ENCODE measurements at places on chromosomes 11 and 22.

GRCh38 chr11:102007567-102008437, 39.4 kb upstream of the CFAP300 start:
- no peak for DNase-seq

DNA sequence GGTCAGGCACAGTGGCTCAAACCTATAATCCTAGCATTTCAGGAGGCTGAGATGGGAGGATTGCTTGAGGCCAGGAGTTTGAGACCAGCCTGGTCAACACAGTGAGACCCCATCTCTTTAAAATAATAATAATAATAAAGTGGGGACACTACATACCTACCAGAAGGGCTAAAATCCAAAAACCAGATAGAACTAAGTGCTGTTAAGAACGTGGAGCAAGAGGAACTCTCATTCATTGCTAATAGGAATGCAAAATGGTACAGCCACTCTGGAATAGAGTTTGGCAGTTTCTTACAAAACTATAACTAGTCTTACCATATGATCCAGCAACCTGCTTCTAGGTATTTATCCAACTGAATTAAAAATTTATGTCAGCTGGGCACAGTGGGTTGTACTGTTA, 9.6 kb downstream of the CKAP5 start:
- no peak for DNase-seq

DNA sequence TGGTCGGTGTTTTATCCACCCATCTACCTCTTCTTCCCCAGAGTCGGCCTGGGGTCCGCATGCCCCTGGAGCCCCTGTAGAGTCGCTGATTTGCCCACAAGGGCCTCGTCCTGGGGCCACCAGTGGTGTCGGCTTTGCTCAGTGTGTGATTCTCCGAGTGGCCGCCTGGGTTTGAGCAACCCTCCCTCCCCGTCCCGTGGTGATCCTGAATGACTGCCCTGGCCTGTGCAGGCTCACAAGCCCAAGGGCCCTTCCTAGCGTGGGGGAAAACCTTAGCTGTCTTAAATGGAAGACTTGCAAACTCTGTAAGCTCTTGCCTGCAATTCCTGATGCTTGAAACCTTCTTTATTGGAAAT, 128.3 kb downstream of the OSBP2 start:
- DNase-seq = no peak

GRCh38 chr11:61194981-61195695, 8.2 kb upstream of the PGA3 start:
- no peak for DNase-seq

- DNase-seq = no peak
Measured at GRCh38 chr22:49701380-49702067, 126.1 kb downstream of the BRD1 start.

DNA sequence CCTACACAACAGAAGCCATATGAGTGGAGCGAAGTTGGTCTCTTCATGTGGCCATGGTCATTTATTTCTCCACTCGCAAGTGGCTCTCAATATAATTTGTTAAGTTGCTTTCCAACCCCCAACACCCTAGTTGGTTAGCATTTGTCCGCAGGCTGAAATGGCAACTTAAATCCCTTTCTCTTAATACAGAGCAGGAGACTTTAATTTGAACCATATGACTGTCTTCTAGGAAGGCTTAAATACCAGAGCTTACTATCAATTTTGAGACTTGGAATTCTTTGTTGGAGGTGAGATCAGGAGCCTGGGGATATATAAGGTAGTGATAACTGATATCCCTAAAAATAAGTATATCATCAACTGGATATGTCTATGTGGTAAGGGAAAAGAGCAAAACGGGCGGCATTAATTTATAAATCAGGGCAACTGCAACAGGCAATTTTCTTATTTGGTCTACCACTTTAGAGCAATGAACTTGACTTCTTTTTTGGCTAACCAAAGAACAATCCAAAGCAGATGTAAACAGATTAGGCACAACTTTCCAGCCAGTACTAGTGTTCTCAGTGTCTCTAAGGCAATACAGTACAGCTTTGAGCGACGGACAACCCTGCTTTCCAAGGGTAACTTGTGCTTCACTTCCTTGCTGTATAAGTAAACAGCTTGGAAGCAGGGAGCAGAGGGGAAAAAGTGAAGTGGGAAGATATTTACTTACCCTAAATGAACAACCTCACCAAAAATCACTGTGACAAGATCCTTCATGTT, 74.7 kb upstream of the APOA1 start:
- no peak for DNase-seq

GRCh38 chr11:99513368-99513767, 492.6 kb downstream of the CNTN5 start:
- no peak for DNase-seq

DNA sequence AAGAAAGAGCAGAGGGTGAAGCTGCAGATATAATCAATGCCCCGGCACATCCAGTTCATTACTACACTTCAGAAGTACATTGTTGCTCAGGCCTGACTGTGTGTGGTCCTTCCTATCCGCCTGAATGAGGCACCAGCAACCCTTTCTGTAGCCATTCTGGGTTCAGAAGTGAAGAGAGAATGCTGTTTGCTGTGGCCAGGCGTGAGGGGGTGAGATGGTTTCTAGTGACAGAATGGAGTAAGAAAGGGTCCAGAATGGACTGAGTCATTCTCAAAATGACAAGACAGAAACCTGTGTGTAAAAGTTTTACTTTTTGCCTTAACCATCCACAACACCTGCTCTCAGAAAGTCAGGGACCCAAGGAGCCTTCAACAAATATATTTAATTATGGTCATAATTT, 334.8 kb downstream of the GUCY1A2 start:
- no peak for DNase-seq

DNA sequence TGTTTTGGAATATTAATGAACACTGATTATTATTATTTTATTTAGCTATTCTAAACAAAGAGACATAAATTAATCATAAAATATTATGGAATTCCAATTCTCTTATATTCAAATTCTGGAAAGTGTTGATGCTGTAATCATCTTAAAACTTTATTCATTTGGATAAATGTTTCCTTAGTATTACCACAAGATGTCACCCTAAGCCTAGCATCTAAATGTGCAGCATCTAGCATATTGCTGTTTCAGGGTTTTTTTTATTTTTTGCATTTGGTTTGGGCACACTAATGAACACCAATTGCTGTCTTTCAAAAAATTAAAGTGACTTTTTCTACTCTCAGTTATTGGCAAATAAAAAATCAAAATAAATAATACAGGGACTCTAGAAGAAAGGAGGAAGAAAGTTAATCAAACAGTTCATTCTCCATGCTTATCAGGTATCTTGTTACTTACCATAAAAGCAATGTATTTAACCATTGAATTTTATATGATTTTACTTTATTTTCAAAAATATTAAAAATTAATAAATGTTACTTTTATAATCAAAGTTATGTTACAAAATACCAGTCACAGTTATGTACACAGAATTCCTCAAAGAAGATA, 31.8 kb downstream of the DLG2 start:
- peak; percentile 14 for DNase-seq

DNA sequence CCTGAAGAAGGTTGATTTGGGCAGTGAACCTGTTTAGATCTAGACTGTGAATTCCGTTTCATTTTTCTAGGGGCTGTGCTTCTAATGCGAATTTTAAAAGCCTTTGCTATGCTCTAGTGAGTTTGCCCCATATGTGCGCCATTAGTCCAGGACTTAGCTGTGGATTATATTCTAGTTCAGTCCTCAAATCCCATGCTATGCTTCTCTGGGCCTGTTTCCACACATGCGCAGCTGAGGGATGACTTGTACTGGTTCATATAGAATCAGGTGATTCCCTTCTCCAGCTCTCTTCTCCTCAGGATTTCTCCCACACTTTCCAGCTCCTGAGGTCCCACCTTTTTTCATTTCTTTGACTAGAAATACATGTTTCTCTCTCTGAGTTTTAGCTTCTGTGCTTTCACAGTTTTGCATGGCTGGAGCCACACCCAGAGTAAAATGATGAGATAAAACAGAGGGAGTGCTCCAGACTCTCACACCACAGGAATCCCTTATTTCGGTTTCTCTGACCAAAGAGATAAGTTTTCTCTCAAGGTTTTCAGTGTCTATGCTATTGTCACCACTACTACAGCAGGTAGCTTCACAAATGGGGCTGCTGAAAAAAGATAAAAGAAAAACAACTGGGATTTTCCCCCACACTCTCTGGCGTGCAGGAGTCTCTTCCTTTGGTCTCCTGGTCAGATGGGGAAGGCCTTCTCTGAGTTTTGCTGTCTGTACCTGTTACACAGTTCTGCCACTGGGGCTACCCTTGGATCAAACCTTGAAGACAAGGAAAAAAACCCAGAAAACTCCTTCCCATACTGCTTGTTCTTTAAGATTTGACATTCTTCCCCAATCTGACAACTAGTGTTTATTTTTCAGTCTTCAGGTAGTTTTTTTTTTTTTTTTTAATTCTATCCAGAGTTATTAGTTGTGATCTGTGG, 96.2 kb upstream of the TEAD1 start:
- DNase-seq = no peak

DNA sequence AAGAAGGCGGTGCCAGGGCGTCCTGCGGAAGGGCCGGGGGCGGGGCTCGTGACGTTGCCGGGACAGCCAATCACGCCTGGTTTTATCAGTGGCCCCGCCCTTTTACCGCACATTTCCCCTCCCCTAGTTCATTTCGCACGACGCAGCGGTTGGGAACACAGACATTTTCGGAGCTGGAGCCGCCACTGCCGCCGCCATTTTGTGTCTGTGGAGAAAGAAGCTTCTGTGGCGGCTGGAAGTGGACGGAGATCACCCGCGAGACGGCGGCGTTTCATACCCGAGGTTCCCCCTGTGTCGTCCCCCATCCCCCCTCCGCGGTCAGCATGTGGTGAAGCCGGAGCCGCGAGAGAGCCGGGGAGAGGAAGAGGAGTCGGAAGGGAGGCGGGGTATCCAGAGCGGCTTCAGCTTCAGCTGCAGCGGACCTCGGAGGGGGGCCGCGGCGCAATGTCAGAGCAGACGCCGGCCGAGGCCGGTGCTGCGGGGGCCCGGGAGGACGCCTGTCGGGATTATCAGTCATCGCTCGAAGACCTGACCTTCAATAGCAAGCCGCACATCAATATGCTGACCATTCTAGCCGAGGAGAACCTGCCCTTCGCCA, at the start of gene PCF11:
PCF11 (plus strand) TSS at position 136 of the 598 bp plus-strand sequence; CDS start at position 445, 309 bp downstream.
- no peak for DNase-seq

DNA sequence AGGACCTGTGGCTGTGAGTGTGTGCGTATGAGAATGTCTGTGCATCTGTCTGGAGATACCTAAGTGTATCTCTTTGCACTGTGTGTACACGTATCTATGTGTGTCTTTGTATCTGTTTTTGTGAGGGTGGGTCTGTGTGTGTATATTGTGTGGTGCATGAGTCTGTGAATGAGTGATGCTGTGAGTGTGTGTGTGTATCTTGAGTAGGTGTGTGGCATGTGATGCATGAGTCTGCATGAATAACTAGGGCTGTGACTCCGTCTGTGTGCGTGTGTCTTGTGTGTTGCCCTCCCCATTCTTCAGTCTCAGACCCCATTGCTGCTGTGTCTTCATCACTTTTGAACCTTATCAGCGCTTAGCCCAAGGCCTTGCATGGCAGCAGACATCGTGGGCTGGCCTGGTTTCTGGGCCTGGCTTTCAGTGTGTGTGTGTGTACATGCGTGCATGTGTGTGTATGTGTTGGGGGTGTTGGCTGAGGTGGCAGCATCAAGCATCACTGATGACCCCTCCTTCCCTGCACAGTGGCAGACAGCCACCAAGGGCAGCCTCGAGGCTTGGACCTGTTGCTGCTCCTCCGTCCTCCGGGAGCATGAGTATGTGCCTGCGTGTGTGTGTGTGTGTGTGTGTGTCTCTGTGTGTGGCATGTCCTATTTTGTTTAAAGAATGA, 1.4 kb downstream of the SGSM1 start:
- DNase-seq = no peak

DNA sequence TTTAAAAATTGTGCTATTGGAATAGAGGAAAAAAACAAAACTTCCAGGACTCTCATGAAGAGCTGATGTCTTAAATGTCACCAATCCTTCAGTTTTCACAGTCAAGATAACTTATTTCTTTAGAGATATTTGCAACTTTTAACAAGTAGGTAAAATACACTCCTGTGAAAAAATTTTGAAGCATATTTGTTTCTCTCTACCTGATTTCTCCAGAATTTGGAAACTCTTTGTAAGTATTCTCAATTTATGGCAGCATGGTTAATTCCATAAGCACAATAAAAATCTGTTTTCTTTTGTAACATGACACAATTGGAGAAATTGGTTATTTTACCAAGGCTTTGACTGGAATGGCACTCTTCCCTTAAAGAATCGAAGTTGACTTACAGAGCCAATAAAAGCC, 4.1 kb downstream of the CASP4 start:
- DNase-seq = no peak

- peak; percentile 55 for DNase-seq
Measured at GRCh38 chr22:46058091-46058420, 81.1 kb upstream of the WNT7B start.

DNA sequence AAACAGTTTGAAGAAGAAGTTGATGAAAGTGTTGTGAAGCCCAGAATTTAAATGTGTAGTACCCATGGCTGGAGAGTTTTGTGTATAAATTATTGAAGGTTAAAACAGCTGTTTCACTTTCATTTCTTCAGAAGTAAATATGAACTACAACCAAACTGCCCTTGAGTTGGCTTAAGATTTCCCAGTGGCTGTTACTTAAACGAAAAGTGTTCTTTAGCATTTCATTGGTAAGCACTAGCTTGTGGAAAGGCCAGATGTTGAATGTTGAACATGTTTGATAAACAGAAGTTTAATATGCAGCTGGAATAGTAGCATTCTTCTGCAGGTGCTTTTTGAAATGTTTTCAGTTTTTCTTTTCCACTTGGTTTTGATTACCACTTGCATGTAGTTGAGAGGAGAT, 83.2 kb upstream of the TNRC6B start:
- DNase-seq = no peak

- DNase-seq = no peak
Measured at GRCh38 chr11:78823588-78823987, 248.9 kb upstream of the NARS2 start.

DNA sequence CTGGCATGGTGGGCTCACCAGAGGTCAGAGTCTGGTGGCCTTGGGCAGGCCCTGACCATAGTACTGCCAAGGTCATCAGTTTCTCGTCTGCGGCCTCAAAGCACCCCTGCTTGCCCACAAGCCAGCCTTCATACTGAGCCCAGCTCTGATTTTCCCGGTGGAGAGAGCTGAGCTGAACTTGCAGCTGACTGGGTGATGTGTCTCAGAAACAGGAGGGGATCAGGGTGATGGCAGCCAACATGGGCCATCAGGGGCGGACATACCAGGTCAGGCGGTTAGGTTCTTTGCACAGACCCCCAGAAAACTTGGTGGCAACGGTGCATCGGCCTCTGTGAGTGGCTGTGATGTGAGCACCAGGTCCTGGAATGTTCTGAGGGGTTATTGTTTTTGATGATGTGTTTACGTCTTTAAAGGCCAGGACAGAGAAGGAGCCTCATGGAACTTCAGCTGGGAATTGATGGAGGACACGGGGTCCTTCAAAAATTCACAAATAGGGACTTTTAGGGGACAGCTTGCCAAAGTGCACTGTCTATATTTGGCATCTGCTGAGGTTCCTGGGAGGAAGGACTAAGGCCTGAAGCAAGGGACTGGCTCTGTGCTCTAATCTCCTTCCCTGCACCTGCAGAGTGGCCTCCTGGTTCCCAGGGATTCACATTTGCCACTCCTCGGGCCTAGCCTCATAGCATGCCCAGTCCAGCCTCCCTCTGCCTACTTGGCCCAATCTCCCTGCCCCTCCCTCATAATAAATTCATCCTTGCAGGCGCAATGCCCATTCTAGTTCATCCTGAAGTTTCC, 131.2 kb downstream of the OSBP2 start:
- no peak for DNase-seq

- no peak for DNase-seq
Measured at GRCh38 chr22:22404598-22405284, 103.8 kb downstream of the ZNF280B start.
